Stimulated activated CD4-positive, alpha-beta T cell treated with anti-CD3 and anti-CD28 coated beads, TNF-alpha, amount 100 ng/mL, for 1 hour (primary cell): ENCODE measurements at places on chromosomes 2 and 18.

DNA sequence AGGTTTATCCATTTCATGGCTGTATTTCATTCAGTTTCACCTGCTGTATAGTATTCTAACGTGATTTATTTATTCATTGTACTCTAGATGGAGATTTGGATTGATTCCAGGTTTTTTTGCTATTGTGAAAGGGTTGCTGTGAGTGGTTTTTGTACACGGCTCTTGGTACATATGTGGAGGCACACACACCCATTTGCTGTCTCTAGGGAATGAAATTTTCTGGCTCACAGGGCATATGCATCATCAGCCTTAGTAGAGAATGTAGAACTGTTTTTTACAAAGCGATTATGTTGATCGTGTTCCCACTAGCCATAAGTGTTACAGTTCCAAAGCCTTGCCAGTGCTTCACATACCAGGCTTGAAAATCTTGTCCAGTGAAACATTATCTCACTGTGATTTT lies 5.1 kb downstream of the SPTBN1 start:
- no peak for DNase-seq

DNA sequence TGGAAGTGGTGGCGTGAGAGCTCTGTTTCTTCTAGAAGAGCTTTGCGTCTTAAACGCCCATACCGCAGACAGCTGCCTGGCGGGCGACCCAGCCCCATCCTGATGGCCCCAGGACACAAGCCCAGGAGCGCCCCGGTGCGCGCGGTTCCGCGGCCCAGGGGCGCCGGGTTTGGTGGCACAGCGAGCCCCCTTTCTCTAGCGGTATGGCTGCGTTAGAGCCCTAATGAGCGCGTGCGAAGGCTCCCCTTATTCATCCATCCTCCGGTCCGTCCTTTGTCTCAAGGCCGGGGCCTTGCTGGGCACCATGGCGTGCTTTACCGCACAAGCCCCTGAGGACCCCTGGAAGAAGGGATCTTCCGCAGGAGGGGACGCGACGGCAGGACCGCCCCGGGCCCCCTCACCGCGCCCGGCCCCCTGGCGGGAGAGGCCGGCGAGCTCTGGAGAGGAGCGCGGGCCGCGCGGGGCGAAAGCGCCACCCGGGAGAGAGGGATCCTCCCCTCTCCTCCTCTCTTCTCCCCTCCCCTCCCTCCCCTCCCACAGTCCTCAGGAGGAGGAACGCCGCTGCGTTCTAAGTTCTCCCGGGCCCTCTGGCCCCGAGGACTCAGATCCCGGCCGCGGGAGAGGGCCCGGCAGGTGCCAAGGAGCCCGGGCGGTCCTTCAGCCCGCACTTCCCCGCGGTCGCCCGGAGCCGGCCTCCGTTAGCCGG lies 626 bp upstream of the SLC1A4 start:
- DNase-seq: peak; percentile 24

GRCh38 chr2:157822993-157823392 lies 53.1 kb downstream of the ACVR1 start:
- no peak for DNase-seq

- no peak for DNase-seq
Observed at GRCh38 chr2:1268034-1268433, 145.2 kb upstream of the TPO start.

DNA sequence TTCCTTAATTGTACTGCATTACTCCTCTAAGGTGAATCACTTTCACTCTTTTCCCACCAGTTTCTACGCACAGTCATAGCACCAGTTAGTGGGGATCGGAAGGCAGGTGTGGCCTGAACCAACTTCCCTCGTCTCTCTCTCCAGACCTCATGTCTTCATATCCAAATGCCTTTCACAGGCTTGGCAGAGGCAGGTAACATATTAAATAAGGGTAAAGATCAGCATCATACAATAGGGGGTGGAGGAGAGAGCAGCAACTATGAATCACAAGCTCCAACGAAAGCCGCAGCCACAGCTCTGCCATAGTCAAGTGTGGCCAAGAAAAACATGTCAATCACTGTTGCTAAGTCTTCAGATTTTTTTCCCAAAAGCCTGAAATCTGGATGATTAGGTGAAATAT lies 40.3 kb downstream of the AP1S3 start:
- DNase-seq: no peak

DNA sequence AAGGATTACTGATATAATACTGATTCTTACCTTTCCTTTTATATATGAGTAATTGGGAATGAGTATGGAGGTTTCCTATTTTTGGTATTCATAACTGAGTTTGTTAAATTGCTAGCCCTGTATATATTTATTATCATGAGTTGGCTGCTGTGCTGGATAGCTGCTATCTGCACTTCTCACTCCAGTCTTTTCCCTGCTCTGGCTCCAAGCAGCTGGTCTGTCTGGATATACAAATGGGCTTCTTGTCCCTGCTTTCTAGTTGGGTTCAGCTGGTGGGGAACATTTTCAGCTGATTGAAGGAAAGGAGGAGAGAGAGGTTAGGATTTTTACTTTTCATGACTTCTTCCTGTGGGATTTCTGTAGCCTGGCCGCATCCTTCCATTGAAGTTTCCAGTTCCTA lies 41.2 kb downstream of the AGFG1 start:
- no peak for DNase-seq

GRCh38 chr2:160352500-160352899 lies 141.1 kb downstream of the RBMS1 start:
- DNase-seq: no peak

- DNase-seq: no peak
Observed at GRCh38 chr2:148300544-148300943, 279.7 kb downstream of the MBD5 start.

GRCh38 chr2:102585847-102586404 lies 33.4 kb upstream of the SLC9A2 start:
- DNase-seq: no peak

DNA sequence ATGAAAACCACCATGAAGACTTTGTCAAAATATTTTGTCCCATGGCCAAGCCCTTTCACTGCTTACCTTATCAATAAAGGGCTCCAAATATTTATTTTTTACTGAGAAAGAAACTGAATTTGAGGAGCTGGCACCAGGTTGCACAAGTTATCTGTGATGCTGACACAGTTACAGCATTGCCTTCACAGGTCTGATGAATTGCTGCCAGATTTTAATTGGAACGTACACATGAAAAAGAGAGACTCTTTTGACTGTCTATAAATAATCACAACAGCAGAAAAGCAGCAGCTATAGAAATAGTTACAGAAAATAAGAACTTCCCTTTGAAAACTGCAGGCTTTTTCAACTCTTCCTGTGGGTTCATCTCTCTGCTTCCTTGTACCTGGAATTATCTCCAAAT lies 23.9 kb downstream of the TMEM200C start:
- DNase-seq: no peak

DNA sequence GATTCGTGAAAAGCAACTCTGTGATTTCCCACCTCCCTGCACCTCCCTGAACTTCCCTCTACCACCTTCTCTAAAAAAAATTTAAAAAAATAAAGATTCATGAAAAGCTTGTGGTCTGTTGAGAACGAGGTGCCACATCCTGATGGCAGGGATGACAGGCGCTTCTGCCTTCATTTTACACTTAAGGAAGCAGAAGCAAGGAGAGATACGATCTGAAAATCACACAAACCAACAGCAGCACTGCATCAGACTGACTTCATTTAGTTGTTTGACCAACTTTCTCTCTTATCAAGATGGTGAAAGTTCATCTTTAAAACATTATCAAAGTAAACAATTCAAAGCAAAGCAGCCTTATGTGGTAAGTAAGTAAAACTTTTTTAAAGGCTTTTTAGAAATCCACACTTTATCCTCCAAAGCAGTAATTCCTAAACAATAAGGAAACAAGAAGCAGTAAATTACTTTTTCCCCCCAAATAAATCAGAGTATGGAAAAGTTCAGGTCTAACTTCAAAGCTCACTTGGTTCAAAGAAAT lies 15.5 kb downstream of the WDFY1 start:
- no peak for DNase-seq

GRCh38 chr2:97763176-97763845 lies 49.9 kb downstream of the ZAP70 start:
- DNase-seq: no peak

DNA sequence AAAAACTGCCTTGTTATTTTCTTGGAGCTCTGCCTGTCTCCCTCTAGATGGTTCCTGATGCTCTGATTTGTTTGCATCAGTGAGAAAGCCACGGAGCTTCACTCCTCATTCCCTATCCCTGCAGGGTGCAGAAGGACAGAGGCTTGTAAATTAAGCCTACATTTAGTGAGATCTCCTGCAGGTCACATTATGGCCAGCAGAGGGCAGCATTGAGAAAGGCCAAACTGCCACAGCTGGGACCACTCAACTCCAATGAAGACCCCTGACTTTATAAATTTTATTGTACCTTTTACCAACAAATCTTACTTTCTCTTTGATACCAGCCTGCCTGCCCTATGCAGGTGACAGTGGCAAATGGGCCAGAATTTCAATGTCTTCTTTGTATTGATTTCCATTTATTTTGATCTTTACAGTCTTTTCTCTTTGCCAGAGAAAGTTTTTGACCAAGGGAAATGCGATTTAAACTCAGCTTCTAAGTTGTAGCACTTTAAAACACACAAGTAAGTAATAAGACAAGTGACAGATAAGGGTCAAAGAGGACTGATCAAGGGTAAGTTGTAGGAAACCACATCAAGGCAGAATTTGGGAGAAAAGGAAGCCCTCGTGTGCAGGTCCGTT lies 1029.1 kb upstream of the KLHL29 start:
- DNase-seq: peak; percentile 10

DNA sequence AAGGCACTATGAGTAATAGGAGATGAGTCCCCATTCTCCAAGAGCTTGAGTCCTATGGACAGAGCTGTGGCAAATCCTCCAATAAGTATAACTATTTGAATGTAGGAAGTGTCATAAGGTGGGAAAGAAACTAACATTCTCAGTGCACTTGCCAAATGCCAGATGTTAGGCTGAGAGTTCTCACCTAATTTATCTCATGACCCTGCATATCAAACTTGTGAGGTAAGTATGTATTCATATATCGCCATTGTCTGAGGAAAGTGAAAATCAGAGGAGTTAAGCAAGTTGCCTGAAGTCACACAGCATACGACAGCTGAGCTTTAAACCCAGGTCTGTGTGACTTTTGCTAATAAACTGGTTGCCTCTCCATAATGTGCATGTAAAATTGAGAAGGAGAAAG lies 169.5 kb downstream of the TTC32 start:
- DNase-seq: no peak

DNA sequence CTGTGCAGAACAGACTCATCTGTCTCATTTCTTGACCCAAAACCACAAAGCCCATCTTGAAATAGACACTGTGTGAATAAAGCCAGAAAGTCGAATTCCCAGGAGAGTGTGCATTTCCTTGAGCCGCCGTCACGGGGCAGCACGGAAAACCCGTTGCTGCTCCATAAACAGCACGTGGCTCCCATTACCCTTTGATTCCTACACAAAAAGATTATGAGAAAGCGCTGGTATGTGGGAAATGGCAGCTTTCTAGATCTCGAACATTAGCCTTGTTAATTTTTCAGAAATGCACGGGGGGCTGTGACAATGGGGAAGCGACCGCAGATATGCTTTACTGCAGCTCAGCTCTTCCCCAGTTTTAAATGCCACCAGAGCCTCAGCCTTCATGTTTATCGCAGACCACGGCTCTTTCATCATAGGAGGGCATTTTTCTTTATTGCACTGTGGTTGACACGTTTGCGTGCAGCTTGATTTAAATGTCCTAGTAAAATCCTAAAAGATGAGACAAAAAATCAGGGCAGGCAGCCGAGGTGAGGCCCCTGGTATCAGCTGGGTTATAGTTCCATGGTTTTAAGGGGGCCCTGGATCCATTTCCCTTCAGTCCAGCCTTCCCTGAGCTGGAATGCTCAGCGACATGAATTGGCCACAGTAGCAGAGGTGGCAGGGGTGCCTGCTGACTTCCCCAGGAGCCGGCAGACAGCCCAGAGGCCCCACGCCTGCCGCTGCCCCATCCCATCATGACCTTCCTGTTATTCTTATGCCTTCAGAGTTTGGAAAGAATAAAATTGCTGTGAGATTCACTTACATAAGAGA lies 249.3 kb downstream of the NDUFA10 start:
- no peak for DNase-seq

DNA sequence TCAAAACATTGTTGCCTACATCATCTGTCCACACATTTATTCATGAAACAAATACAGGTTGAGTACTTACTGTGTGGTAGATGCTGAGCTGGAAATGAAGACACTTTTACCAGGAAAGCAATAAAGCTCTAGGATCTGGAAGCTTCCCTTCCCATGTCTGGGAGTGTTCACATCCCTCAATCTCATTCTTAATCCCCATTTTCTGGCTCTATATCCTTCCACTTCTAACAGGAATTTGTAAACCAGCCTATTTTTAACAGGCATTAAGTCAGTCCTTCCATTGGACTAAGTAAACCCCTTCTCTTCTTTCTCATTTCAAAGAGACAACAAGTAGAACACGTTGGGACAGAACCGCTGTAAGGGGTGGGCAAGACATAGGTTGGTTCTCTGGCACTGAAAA lies 589.5 kb downstream of the ARHGAP15 start:
- DNase-seq: no peak

DNA sequence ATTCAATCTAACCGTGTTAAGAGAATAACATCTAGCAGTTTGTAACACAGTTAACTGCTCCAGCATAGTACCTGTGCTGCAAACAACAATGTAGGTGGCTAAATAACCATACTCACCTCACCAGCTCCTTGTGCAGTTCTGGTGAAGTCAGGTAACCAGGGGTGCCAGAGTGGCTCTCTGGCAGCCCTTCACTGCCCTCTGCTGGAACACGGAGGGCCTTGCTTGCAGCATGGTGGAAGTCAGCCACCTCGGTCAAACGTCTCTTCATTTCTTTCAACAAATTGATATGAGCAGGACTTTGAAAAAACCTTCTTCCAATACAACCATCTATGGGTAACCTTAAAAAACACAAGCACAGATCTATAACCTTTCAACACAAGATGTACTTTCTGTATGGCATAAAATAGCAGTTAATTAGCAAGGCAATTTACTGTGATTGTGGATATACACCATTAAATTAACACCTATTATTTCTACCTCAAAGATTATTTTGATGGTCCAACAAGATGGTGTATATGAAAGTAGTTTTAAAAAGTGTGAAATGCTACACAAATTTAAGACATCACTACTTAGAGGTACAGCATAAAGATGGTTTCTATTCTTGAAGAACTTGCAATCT lies 56.6 kb downstream of the EPG5 start:
- peak; percentile 13 for DNase-seq

DNA sequence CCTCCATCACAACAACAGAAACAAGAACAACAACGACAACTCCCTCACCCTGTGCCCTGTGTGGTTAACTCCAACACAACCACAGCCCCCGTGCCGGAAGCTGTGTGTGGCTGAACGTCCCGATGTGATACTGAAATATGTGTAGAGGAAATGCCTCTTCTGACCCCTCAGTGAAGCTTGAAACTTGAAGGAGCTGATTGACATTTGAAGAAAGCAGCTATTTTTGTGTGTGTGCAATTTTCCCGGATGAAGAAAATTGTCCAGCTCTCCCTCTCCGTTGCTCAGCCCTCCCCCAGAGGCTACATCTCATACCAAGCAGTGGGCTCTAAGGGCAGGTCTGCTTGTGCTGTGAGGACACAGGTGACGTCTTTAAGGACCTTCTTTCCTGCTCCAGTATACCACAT lies 173.8 kb downstream of the ICOS start:
- peak; percentile 10 for DNase-seq

GRCh38 chr2:46794693-46795317 lies 120.8 kb downstream of the MCFD2 start:
- no peak for DNase-seq

- DNase-seq: no peak
Observed at GRCh38 chr2:213145715-213146242, 5.6 kb downstream of the IKZF2 start.

- no peak for DNase-seq
Observed at GRCh38 chr2:53886406-53887280, 26.9 kb upstream of the GPR75 start.

- no peak for DNase-seq
Observed at GRCh38 chr2:138373993-138374408, 127.6 kb upstream of the SPOPL start.
